AG10803 (cell line): ENCODE measurements at places on chromosomes 6 and 20.
A peak's percentile ranks its signal among the peaks of the same experiment; 100 is the strongest.

DNA sequence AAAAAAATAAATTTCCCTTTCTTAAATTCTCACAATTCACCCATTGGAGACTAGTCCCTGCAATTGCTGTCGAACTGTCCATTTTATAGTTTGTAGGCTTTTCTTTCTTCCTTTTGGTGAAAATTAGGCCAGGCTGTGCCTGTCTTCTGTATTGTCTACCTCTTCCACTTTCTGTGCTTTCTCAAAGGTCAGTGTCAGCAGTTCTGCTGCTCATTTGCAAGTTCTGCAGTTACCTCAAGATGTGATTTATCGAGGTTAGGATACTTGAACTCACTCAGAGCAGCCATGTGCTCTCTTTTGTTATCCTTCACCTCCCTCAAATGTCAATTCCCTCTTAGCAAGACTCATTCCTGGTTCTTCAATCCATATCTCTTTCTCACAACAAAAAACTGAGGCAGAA, 179.1 kb downstream of the SLC35F1 start:
- DNase-seq = no peak

- DNase-seq = peak; percentile 52
Observed at GRCh38 chr6:156943166-156943565, 166.0 kb downstream of the ARID1B start.

DNA sequence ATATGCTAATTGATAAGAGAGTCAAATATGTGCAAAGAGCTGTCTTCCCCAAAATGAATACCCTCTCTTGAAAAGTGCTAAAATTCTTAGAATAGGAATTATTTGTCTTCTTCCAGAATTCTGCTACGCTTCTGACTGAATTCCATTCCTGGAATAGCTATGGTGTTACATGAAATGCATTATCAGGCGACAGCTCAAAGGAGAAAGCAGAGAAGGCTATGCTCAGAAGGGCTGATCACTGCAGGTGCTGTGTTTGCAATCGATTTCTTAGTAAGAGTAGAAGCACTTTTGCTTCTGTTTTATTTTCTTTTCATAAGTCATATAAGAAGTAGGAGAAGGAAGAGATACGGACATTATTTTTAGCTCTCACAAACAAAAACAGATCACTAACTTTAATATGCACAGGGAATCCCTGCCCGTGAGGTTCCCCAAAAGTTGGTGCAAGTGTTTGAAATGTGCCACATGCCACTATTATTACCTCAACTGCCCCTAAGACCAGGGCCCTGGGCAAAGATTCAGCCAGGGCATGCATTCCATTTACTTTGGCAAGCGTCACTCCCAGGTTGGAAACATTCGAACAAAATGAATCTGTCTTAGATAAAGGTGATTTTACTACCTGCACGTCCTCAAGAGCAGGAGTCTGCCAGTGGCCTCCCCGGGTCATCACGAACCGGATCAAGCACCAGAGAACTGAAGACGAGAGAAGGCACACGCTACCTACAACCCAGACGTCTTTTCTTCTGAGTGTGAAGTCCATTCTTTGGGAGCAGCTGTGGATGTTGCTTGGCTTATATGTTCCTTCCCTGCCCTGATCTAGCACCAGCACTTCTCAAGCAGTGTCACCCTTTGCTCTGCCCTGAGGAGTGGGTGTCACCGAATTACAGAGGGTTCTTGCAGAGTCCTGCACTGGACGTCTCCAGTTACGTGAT, 7.2 kb downstream of the MYLK4 start:
- no peak for DNase-seq

DNA sequence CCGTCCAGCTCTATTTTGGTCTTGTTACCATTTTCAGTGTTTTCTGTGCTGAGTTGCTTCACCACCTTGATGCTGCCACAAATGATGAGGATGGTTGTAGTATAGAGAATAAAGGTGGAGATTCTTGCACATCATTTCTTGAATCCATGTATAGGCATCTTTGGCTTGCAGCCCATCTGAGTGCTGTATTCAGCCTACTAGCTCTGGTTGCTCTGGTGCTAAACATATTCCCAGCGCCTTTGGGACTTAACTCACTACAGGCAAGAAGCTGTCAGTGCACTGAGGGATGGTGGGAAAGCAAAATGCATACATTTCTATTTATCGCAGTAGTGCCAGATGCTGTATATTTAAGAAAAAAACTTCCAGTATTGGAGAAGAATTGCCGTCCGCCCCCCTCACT, 86.0 kb downstream of the CARMIL1 start:
- no peak for DNase-seq

DNA sequence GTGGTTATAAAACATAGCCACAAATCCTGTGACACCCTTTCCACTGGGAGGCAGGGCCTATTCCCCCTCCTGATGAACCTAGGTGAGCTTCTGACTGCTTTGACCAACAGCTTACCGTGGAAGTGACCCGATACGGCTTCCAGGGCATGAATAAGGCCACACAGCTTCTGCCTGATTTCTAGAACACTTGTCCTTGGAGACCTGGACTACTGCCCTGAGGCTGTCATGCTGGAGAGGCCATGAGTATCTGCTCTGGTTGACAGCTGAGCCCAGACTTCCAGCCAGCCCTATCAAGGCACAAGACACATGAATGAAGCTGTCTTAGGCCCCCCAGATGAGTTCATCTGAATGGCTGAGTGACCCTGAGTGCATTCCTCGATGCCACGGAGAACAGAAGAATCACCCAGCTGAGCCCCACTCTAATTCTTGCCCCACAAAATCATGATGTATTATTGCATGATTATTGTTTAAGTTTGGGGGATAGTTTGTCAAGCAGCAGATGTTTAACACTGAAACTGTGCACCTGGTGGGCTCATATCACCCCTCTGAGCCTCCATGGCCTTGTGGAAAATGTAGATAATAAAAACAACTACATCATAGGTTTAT, 16.6 kb downstream of the TP53RK start:
- no peak for DNase-seq
